Activated CD4-positive, alpha-beta T cell treated with anti-CD3 and anti-CD28 coated beads for 4 hours (primary cell): ENCODE measurements at places on chromosomes 7 and 10.

GRCh38 chr10:132175408-132175807, 11.3 kb upstream of the DPYSL4 start:
- DNase-seq = no peak

GRCh38 chr10:93755443-93756116, 2.2 kb upstream of the LGI1 start:
- DNase-seq = no peak

DNA sequence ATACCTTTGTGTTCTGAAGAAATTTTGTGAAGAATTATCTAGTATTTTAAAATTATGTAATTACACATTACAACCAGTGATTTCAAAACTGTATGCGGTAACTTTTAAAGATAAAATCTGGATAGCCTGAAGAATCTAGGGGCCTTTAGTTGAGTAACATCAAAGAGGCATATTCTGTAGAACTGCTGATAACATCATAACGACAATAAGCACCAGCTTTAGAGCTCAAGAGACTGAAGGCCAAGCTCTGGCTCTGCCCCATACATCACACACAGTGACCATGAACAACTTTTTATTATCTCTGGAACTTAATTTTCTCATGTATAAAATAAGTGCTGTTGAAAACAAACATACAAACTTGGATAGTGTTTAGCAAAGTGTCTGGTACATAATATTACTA, 121.1 kb upstream of the RHOBTB1 start:
- DNase-seq = no peak

DNA sequence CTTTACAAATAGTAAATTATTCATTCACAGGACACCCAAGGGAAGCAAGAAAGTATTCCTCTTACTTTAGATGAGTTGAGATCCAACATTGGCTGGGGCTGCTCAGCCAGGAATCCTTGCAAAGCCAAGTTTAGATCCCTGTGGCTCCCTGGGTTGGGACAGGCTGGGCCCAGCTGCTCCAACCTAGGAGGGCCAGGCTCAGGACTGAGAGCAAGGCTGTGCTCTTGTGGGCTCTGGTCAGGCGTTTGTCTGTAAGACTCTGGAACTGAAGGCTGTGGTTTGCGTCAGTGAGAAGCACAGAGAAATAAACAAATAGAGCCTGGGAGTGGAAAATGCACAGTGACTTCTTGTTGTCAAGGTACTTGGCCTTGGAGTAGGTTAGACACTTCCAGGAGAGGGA, 53.2 kb upstream of the TMEM273 start:
- no peak for DNase-seq

- no peak for DNase-seq
Observed at GRCh38 chr7:28361551-28361950, 50.8 kb upstream of the CREB5 start.

DNA sequence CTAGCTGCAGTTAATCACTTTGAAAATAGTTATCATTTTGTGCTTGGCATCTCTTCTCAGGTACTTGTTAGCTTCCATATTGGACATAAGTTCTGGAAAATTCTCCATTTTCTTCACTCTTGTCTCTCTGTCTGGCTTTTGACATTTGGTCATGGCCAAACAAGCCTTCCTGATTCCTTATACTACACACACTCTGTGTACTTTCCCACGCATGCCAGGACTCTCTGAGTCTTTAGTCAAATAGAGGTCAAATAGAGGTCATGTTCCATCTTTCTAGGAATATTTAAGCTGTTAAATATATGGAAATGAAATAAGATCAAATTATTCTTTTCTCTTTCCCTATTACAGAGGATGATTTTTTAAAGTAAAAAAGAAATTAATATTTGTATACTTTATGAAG, 235.5 kb upstream of the PLXDC2 start:
- DNase-seq = no peak

- DNase-seq = no peak
Observed at GRCh38 chr7:155806096-155806871, 6.0 kb downstream of the SHH start.

GRCh38 chr7:617614-618538, 98.2 kb upstream of the PDGFA start:
- no peak for DNase-seq

GRCh38 chr7:33578166-33578565, 327.2 kb upstream of the BMPER start:
- no peak for DNase-seq

DNA sequence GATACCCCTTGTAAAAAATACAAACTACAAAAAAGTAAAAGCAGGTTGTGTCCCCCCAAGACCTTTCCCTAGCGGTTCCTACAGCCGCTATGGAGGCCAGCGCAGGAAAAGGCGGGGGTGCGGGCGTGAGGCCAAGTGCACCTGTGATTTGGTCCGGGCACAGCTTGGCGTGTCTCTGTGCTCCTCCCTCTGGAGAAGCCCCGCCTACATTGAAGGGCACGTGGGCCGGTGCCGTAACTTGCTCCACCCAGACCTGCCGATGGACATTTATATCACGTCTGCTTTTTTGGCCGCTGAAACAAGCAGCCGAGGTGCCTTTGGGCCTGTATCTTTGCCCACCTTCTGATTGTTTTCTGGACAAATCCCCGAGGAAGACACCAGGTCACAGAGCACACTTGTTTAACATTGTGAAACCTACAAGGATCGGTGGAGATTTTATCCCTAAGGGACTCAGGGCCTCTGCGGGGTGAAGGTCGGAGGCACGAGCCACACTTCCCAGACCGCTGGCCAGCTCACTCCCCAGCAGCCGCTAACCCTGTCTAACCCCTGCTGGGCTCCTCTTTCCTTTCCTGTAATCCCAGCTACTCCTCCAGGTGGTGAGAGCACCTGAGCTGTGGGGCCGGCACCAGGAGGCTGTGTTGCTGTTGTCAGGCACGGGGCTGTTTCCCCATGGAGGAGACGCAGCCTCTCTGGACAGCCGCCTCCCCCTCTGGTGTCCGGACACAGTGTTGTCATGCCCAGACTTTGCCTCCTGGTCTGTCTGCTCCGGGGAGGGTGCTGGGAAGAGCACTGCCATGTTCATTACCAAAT, 18.8 kb upstream of the INPP5A start:
- DNase-seq = no peak

GRCh38 chr10:8229153-8229552, 174.7 kb downstream of the GATA3 start:
- DNase-seq = no peak

DNA sequence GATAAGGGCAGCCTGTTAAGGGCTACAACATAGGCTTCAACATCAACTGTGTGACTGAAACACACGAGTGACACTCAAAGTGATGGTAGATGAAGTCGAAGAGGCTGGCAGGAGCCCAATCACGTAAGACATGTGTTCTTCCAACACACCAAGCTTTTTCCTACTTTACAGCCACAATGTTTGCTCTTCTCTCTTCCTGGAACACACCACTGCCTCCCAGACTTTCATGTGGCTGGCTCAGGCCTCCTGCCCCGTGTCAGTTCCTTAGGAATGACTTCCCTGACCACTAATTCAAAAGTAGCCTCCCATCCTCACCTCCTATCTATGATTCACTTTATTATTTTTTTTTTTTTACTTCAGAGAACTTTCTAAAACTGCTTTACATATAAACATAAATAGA, 209.2 kb downstream of the GPAM start:
- DNase-seq = no peak

GRCh38 chr7:6531492-6532279, 19.6 kb downstream of the GRID2IP start:
- DNase-seq = no peak

DNA sequence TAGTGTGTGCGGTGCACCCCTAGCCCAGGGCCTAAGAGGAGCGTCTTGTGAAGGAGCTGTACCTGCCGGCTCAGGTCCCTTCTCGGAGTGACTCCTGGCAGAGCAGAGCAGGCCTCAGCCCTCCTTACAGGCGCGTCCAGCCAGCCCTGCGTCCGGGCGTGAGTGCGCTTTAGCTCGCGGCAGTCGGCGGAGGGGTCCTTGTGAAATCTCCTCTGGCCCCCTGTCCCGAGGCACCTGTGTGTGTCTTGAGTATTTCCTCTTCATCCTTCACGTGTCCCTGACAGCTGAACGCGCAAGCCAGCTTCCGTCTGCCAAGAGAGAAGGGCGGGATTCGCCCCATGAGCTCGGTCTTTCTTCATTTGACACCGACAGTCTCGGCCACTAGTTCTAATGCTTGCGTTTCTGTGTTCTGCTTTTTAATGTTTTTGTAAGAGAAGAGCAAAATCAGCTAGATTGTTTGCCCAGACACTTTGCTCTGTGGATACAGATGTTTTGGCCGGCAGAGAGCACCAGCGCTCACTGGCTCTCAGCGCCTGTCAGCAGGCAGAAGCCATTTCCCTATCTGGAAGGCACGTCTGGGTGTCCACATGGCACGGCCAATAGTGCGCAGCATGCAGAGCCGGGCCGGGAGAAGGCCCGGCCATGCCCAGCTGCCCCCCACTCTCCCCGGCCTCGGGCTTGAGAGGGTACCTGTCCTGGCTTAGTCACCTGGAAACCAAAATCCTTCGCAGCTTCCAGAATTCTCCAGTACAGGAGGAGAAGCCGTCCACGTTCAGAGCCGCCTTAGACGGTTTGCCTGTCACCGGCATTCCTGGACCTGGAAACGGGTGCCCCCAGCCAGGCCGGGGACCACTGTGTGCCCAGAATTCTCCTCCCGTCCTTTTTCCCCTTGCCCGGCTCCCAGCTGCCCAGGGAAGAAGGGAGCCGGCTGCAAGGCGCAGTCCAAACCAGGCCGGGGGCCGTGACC, 7.0 kb downstream of the GET4 start:
- no peak for DNase-seq

- DNase-seq = no peak
Observed at GRCh38 chr10:62250594-62251198, 17.9 kb downstream of the RTKN2 start.

- no peak for DNase-seq
Observed at GRCh38 chr7:2873686-2874551, 29.8 kb upstream of the GNA12 start.

- DNase-seq = no peak
Observed at GRCh38 chr10:89312973-89313372, 11.1 kb downstream of the IFIT2 start.
